Right lung (tissue), 10 donors: ENCODE measurements at places on chromosomes 7 and 10. TPM values are rescaled to one million over a fixed set of nuclear protein-coding genes. Genes with fewer than 3 reads are reported as not detected.

ACTA2 gene
- 600 TPM for polyA plus RNA-seq

DNA sequence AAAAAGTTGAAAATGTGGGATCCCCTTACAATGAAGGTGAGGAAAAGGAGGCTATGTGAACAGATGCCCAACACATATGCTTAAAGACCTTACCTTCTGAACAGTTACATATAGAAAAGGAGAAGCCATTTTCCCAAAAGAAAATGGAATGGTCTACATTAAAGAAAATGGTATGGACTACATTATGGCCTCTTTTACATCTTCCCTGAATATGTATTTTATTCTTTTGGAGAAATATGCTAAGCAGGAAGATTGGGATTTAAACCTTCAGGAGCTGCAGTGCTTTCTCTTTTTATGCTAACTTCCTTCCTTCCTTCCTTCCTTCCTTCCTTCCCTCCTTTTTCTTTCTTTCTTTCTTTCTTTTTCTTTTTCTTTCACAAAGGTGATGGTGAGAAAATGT, 155.4 kb downstream of the SEC23IP start:
- DNase-seq: no peak

DNA sequence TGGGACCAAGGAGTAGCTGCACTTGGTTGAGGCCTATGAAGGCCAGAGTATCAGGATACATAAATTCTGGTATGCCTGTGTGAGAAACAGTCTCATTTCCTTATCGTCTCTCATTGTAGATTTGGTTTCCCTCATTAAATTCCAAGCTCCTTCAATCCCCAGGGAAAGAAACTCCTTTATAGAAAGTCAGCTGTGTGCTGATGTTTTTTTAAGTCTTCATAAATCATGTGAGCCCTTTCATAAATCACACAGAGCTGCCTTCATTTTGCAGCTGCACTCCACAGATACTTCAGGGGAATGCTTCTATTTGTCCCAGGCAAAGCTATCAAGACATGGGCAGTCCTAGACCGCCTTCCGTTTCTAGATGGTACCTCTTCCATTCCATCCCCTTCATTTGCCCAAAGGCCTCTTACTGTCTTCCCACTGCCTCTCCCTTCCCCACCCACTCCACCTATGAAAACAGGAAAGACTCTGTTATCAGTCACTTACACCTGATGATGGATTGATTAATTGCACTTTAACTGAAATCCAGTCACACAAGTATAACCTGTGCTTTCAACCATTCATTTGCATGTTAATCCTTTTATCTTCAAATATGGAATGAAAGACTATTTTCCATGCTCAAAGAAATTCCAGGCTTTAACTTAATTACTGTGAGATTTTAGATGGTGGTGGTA, 290.2 kb downstream of the C7orf25 start:
- no peak for DNase-seq

GRCh38 chr7:100477871-100478267, 1.1 kb downstream of the TSC22D4 start:
- DNase-seq: no peak

SPDYE8 gene
- 0.78 TPM for polyA plus RNA-seq
